Activated T-cell treated with anti-CD3 and anti-CD28 coated beads, Interleukin-2, amount 50 U/mL, for 4 hours (primary cell): ENCODE measurements at places on chromosomes 4 and X. TPM values are rescaled to one million over a fixed set of nuclear protein-coding genes. Genes with fewer than 3 reads are reported as not detected.

Gene MAGEB17
- total RNA-seq, result not detected

DNA sequence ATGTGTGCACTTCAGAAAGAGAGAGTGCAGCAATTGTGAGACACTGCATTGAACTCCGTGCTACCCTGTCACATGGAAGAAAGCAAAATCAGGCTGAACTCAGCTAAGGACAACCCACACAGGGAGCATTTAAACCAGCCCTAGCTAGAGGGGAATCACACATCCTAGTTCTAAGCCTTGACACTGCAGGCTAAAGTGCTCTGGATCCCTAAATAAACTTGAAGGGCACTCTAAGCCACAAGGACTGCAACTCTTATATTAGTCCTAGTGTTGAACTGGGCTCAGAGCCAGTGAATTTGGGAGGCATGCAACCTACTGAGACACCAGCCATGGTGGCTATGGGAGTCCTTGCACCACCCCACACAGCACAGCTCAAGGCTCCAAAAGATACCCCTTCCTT, 311.9 kb downstream of the OPHN1 start:
- no peak for DNase-seq

GRCh38 chr4:168917138-168917779, 92.8 kb downstream of the CBR4 start:
- DNase-seq, result no peak

- no peak for DNase-seq
Observed at GRCh38 chr4:105191621-105192210, 45.0 kb downstream of the TET2 start.
